ENCODE measurements at places on chromosomes 3 and 15.

- no peaks in the 10 kb centered on the region for H3K36me3 ChIP-seq
- H3K4me3 ChIP-seq = no peak overlapping the region
- peaks cover 20% of the 10 kb centered on the region for H3K4me1 ChIP-seq
Measured at GRCh38 chr15:38066612-38067011, 132.2 kb downstream of the TMCO5A start.

- peaks cover 9% of the 10 kb centered on the region for H3K27me3 ChIP-seq
- H3K4me3 ChIP-seq = no peak overlapping the region
- no peak for DNase-seq
- peaks cover 2% of the 10 kb centered on the region for H3K4me1 ChIP-seq
Measured at GRCh38 chr3:165201964-165202363, 5.8 kb upstream of the SLITRK3 start.

DNA sequence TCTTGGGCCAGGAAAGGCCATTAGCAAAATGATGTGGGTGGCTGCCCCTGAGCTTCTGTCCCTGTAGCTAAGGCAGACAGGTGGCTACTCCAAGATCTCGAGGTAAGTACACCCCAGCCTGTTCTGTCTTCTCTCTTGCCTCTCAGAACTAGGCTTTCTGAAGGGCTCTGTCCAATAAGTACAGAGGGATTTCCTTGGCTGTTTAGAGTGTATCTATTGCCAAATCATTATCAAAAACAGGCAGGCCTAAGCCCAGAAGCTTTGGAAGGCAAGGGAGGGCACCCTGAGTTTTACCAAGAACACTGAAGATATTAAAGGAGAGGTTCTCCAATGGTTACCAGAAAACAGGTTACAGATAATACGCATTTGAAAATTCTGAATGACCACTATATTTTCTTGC, 156.6 kb downstream of the MYRIP start:
- H3K4me3 ChIP-seq = no peak overlapping the region
- H3K27ac ChIP-seq = no peak overlapping the region
- H3K4me1 ChIP-seq = no peaks in the 10 kb centered on the region
- no peak for DNase-seq

DNA sequence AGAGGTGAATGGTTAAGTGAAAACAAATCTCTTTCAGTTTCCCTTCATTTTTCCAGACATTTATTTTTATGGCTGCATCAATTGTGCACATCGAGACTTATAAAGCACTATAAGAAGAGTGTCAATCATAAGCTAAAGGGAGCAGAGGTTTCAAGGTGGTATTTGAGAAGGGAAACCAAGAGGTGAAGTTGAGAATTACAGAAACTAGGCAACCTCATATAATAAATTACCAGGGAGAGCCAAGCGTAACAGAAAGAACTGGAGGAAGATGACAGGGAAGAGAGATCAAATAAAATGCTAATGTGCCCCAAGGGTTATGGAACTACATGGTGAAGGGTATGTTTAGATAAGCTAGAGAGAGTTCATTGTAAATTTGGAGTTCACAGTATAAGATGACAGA, 6.3 kb upstream of the CCDC54 start:
- no peak for DNase-seq
- no peaks in the 10 kb centered on the region for H3K36me3 ChIP-seq
- H3K27ac ChIP-seq = no peak overlapping the region
- no peak overlapping the region for H3K4me3 ChIP-seq
- peaks cover 11% of the 10 kb centered on the region for H3K4me1 ChIP-seq

DNA sequence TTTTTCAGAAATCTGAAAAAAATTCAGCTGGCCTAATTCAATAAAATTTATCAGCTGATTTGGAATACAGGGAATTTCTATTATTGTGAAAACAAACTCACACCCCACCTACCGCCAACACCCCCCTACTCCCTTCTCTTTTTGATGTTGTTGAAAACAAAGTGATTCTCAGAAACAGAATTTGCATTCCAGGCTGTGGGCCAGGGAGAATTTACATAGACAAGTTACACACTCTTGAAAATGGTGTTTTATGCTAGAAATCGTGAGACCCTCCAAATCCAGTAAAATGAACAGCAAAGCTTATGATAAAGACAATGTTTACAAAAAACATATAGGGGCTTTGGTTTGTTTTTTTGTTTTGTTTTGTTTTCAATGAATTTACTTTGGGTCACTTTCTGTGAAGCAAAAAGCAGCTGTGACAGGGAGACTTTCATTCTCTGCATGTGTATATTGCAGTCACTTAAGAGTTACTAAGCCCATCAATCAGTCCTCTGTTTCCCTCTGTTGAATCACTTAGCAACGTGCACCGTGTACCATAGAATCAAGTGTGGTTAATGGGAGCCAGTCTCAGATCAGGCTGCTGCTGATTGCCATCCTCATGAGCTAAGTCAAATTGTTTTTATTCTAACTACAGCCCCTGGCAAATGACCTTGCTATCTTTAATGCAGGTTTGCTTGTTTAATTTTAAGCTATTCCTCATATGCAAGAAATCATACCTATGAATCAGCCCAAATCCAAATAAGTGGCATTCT, 159.8 kb downstream of the ALCAM start:
- no peak overlapping the region for H3K27ac ChIP-seq
- H3K27me3 ChIP-seq = no peaks in the 10 kb centered on the region
- no peak overlapping the region for H3K4me3 ChIP-seq
- H3K36me3 ChIP-seq = peaks cover 3% of the 10 kb centered on the region

- H3K4me3 ChIP-seq = no peak overlapping the region
- no peaks in the 10 kb centered on the region for H3K36me3 ChIP-seq
- no peak overlapping the region for H3K27ac ChIP-seq
- no peak for DNase-seq
- H3K27me3 ChIP-seq = no peaks in the 10 kb centered on the region
- no peaks in the 10 kb centered on the region for H3K4me1 ChIP-seq
Measured at GRCh38 chr3:129676985-129677384, 70.5 kb upstream of the PLXND1 start.

DNA sequence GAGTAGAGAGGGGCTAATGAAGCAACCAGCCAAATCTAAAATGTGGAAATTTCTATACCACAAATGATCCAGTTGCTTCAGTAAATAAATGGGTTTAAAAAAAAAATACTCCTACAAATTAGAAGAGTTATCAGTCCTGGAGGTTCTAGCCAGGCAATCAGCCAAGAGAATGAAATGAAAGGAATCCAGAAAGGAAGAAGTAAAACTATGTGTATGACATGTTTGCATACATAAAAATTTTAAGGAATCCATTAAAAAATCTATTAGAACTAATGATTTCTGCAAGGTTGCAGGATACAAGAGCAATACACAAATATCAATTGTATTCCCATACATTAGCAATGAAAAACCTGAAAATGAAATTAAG, 9.6 kb downstream of the MESP2 start:
- no peak overlapping the region for H3K4me3 ChIP-seq
- no peak for DNase-seq
- H3K27me3 ChIP-seq = peaks cover 4% of the 10 kb centered on the region
- no peak overlapping the region for H3K27ac ChIP-seq
- peaks cover 18% of the 10 kb centered on the region for H3K4me1 ChIP-seq
- peaks cover 6% of the 10 kb centered on the region for H3K36me3 ChIP-seq

GRCh38 chr3:15477951-15478639, 43.4 kb downstream of the COLQ start:
- H3K4me1 ChIP-seq = no peaks in the 10 kb centered on the region
- H3K27ac ChIP-seq = no peak overlapping the region
- H3K36me3 ChIP-seq = no peaks in the 10 kb centered on the region
- H3K4me3 ChIP-seq = no peak overlapping the region
- H3K27me3 ChIP-seq = peaks cover 13% of the 10 kb centered on the region

GRCh38 chr3:134389865-134390264, 15.6 kb upstream of the AMOTL2 start:
- H3K27me3 ChIP-seq = peaks cover 16% of the 10 kb centered on the region
- no peaks in the 10 kb centered on the region for H3K4me1 ChIP-seq
- no peak for DNase-seq
- H3K36me3 ChIP-seq = no peaks in the 10 kb centered on the region

DNA sequence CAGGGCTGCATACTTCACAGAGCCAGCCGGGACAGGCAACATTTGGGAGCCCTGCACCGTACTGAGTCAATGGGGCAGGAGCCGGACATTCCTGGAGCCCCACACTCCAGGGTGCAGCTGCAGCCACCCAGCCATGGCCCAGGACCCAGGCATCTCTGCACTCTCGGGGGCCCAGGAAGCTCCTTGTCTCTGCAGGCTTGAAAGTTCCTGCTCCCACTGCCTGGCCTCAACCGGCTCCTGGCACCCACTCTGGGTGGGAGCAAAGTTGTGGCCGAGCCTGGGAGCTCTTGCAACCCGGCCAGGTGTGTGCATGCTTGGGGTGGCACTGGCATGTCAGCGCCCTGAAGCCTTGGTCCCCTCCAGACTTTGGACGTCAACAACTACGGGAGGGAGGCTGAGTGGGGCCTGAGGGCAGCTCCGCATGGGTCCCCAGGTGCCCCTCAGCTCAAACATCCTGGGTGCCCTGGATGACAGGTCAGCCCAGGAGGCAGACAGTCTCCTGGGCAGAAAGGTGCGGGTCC, 833.5 kb upstream of the CADM2 start:
- no peaks in the 10 kb centered on the region for H3K4me1 ChIP-seq
- DNase-seq = no peak
- no peak overlapping the region for H3K27ac ChIP-seq
- H3K4me3 ChIP-seq = no peak overlapping the region
- H3K27me3 ChIP-seq = no peaks in the 10 kb centered on the region

DNA sequence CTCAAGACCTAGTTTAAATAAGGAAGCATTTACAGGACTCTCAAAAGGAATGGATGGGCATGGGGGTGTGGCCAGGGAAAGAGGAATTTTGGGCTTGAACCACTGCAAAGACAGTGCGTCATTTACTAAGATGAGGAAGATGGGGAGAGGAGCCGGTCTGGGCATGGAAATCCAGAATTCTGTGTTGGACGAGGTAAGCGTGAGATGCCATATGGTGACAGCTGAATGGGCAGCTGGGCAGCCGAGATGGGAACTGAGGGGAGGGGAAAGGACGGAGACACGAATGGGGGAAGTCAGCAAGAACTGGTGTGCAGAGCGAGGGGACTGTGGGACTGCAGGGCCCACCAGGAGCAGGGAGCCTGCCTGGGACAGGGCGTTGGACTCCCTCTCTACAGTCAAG, 24.2 kb downstream of the TMEM44 start:
- H3K4me3 ChIP-seq = no peak overlapping the region
- H3K36me3 ChIP-seq = no peaks in the 10 kb centered on the region
- H3K4me1 ChIP-seq = peaks cover 5% of the 10 kb centered on the region
- H3K27ac ChIP-seq = no peak overlapping the region

GRCh38 chr15:65981837-65982626, 112.7 kb downstream of the RAB11A start:
- no peak overlapping the region for H3K27ac ChIP-seq
- no peak overlapping the region for H3K4me3 ChIP-seq
- peaks cover 2% of the 10 kb centered on the region for H3K4me1 ChIP-seq
- H3K36me3 ChIP-seq = no peaks in the 10 kb centered on the region
- DNase-seq = peak; percentile 32
- peaks cover 46% of the 10 kb centered on the region for H3K27me3 ChIP-seq

- no peak for DNase-seq
- H3K27ac ChIP-seq = no peak overlapping the region
- no peaks in the 10 kb centered on the region for H3K27me3 ChIP-seq
- H3K4me1 ChIP-seq = no peaks in the 10 kb centered on the region
- H3K36me3 ChIP-seq = no peaks in the 10 kb centered on the region
Measured at GRCh38 chr15:61545763-61546162, 316.7 kb upstream of the RORA start.

DNA sequence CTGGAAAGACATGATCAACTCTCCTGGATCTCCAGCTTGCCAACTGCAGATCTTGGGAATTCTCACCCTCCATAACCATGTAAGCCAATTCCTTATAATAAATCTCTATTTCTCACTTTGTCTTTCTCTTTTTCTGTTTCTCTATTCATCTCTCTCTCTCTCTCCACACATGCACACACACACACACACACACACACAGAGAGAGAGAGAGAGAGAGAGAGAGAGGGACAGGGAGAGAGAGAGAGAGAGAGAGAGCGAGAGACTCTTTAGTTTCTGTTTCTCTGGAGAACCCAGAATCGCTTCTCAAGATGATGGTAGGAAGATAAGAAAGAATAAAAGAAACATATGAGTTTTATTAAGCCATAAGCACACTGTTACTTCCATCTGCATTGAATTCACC, 111.9 kb downstream of the BCHE start:
- no peaks in the 10 kb centered on the region for H3K4me1 ChIP-seq
- DNase-seq = no peak
- no peak overlapping the region for H3K4me3 ChIP-seq
- H3K36me3 ChIP-seq = no peaks in the 10 kb centered on the region
- no peaks in the 10 kb centered on the region for H3K27me3 ChIP-seq
- H3K27ac ChIP-seq = no peak overlapping the region

- H3K36me3 ChIP-seq = peaks cover 64% of the 10 kb centered on the region
- H3K4me1 ChIP-seq = peaks cover 60% of the 10 kb centered on the region
- DNase-seq = no peak
- no peak overlapping the region for H3K27ac ChIP-seq
Measured at GRCh38 chr3:196270499-196270898, 17.0 kb downstream of the PCYT1A start.

- DNase-seq = no peak
- H3K27me3 ChIP-seq = peaks cover 60% of the 10 kb centered on the region
- H3K36me3 ChIP-seq = no peaks in the 10 kb centered on the region
- H3K27ac ChIP-seq = no peak overlapping the region
Measured at GRCh38 chr3:134287512-134287911, 36.9 kb upstream of the RYK start.

DNA sequence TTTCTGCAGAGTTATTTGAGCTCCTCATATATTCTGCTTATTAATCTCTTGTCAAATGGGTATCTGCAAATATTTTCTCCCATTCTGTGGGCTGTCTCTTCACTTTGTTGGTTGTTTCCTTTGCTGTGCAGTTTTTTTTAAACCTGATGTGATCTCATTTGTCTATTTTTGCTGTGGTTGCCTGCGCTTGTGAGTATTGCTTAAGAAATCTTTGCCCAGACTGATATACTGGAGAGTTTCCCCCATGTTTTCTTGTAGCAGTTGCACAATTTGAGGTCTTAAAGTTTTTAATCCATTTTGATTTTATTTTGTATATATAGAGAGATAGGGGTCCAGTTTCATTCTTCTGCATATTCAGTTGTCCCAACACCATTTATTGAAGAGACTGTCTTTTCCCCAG, 102.3 kb downstream of the POLQ start:
- peaks cover 61% of the 10 kb centered on the region for H3K36me3 ChIP-seq
- no peak for DNase-seq
- H3K4me1 ChIP-seq = no peaks in the 10 kb centered on the region
- H3K27me3 ChIP-seq = no peaks in the 10 kb centered on the region
- no peak overlapping the region for H3K4me3 ChIP-seq

- no peak overlapping the region for H3K27ac ChIP-seq
- no peaks in the 10 kb centered on the region for H3K27me3 ChIP-seq
- H3K4me1 ChIP-seq = no peaks in the 10 kb centered on the region
- no peaks in the 10 kb centered on the region for H3K36me3 ChIP-seq
- DNase-seq = peak; percentile 79
Measured at GRCh38 chr15:31128919-31129768, 27.6 kb upstream of the TRPM1 start.

DNA sequence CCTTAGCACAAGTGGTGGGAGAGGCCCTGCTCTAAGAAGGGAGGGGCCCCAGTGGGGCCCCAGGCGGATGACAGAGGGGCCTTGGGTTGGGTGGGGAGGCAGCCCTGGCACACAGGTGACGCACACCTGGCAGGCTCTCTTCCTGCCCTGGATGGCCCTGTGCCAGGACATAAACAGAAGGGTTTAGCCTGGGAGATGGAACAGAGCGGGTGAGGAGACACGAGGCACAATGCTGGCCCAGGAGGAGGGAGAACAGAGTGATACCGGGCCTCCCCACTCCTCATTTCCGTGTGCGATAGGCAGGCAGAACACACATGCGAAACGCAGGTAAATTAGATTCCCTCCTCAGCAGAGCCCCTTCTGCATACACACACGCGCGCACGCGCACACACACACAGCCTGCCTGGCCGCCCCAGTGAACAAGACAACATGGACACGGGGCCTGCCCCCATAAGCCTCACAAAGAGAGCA, 39.8 kb downstream of the IDH2 start:
- no peak overlapping the region for H3K4me3 ChIP-seq
- H3K27me3 ChIP-seq = no peaks in the 10 kb centered on the region
- DNase-seq = no peak
- H3K36me3 ChIP-seq = no peaks in the 10 kb centered on the region
